Epithelial cell of proximal tubule (primary cell): ENCODE measurements at places on chromosomes 4 and X. TPM values are rescaled to one million over a fixed set of nuclear protein-coding genes. Genes with fewer than 3 reads are reported as not detected.

The SMIM43 gene
- 0.07 TPM in 1 of 2 replicates, not detected in the other for total RNA-seq

The IQSEC2 gene
- total RNA-seq, result 3.9 and 4.5 TPM in 2 replicates

The TADA2B gene
- 15.2 and 16.9 TPM in 2 replicates for total RNA-seq

The IBSP gene
- total RNA-seq, result not detected in 2 replicates

The ATP11C gene
- total RNA-seq, result 19.2 and 19.4 TPM in 2 replicates

The FGB gene
- total RNA-seq, result 2.9 and 54.3 TPM in 2 replicates

The FGF16 gene
- total RNA-seq, result 1.5 TPM in 1 of 2 replicates, not detected in the other

The USP46 gene
- 8.5 and 9.5 TPM in 2 replicates for total RNA-seq

The HSFX2 gene
- not detected in 2 replicates for total RNA-seq

The POU3F4 gene
- total RNA-seq, result under 0.01 TPM in 1 of 2 replicates, not detected in the other

The NAP1L5 gene
- 1.4 and 3.5 TPM in 2 replicates for total RNA-seq

The NAP1L3 gene
- total RNA-seq, result 1.4 TPM in 2 replicates

The SCD5 gene
- total RNA-seq, result 6.1 and 22.7 TPM in 2 replicates

The BEX1 gene
- total RNA-seq, result 9.1 and 13.7 TPM in 2 replicates

The USP26 gene
- not detected in 2 replicates for total RNA-seq

The SPANXA2 gene
- not detected in 2 replicates for total RNA-seq

The HSFX4 gene
- not detected in 2 replicates for total RNA-seq

The FAM236D gene
- not detected in 2 replicates for total RNA-seq

The DUX4 gene
- not detected in 2 replicates for total RNA-seq

The ELOVL6 gene
- total RNA-seq, result 13.2 and 27.6 TPM in 2 replicates

The MAGEB10 gene
- not detected in 2 replicates for total RNA-seq

The HUWE1 gene
- total RNA-seq, result 67.2 and 73.9 TPM in 2 replicates

The RHOXF2 gene
- total RNA-seq, result not detected in 2 replicates

The RTL9 gene
- not detected in 2 replicates for total RNA-seq

The DCX gene
- total RNA-seq, result not detected in 2 replicates

The CRMP1 gene
- 0.22 and 1.8 TPM in 2 replicates for total RNA-seq

The CNKSR2 gene
- 1.4 and 3.4 TPM in 2 replicates for total RNA-seq

The ART3 gene
- not detected in 2 replicates for total RNA-seq

The PNCK gene
- 0.86 TPM in 1 of 2 replicates, not detected in the other for total RNA-seq

The S100G gene
- total RNA-seq, result not detected in 2 replicates

The GLOD5 gene
- not detected in 2 replicates for total RNA-seq

The RAI2 gene
- 0.17 TPM in 1 of 2 replicates, not detected in the other for total RNA-seq

The SATL1 gene
- total RNA-seq, result 0.07 TPM in 1 of 2 replicates, not detected in the other

The ERCC6L gene
- total RNA-seq, result 6.6 and 9.5 TPM in 2 replicates

The PCDH18 gene
- total RNA-seq, result 0.29 and 1.5 TPM in 2 replicates

The PGK1 gene
- 323 and 729 TPM in 2 replicates for total RNA-seq

The UBE2K gene
- 26.1 and 32.7 TPM in 2 replicates for total RNA-seq

The MMRN1 gene
- total RNA-seq, result not detected in 2 replicates

The C1GALT1C1 gene
- total RNA-seq, result 30.1 and 32.1 TPM in 2 replicates

The PAGE1 gene
- not detected in 2 replicates for total RNA-seq

The NHSL2 gene
- total RNA-seq, result 1.0 and 1.1 TPM in 2 replicates
